ENCODE measurements at places on chromosomes 6 and 20.
A peak's percentile ranks its signal among the peaks of the same experiment; 100 is the strongest.

DNA sequence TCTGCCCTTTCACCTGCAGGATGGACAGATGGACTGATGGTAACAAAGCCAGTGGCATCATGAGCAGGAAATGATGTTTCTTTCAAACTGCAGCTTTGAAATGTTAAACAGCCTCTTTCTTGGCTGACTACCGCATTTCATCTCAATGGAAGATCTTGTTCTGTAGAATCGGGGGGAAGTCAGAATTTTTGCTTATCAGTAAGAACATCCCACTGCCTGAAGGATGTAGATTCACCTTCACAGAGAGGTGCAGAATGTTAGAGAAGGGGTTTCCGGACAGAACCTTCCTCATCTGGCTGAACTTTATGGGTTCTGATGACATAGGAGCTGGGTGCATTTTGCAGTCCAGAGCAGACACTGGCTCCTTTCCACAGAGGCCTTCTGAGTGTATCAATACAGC lies 32.7 kb downstream of the GGTLC1 start:
- no peak for DNase-seq

GRCh38 chr6:99871641-99872040 lies 122.4 kb downstream of the MCHR2 start:
- DNase-seq = peak; percentile 49

- no peak for DNase-seq
Measured at GRCh38 chr6:92763274-92763584, 656.1 kb downstream of the EPHA7 start.

- peak; percentile 92 for DNase-seq
Measured at GRCh38 chr6:131063028-131063763, at the start of gene EPB41L2. TSS of gene EPB41L2 (minus strand) at chr6:131063245. CDS start at chr6:130956485, 106,760 bp downstream.

DNA sequence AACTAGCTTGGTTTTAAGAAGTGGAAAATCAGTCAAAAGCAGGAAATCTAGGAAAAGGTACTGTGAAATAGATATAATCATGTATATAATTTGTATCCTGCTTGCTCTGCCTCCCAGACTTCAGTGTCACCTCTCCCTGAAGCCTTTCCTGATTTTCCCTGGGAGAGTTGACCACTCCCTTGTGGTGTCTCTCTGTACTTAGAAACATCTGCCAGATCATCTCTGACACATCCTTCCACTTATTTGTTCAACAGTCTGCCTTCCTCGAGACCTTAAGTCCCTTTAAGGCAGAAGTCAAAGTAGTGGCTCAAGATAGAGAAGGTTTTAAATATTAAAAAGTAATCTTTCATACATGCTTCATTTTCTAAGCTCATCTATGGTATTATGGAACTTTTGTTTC lies 236.5 kb downstream of the CDKAL1 start:
- peak; percentile 13 for DNase-seq

DNA sequence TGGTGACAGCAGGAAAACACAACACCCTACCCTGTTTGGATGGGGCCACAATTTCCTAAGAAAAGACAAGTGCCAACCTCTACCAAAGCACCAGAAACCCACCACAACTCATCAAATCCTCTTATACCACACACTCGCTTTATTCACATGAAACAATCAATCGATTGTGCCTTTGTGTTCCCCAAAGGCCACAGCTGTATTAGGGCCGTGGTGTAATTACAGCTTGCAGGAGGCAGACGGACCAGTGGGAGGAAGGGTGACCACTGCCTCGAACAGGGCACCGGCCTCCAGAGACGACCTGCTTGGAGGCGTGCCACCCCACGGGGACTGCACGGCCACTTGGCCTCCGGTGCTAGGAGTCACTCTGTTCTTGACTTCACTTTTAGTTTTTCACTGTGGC lies 264.1 kb downstream of the FOXC1 start:
- DNase-seq = no peak

DNA sequence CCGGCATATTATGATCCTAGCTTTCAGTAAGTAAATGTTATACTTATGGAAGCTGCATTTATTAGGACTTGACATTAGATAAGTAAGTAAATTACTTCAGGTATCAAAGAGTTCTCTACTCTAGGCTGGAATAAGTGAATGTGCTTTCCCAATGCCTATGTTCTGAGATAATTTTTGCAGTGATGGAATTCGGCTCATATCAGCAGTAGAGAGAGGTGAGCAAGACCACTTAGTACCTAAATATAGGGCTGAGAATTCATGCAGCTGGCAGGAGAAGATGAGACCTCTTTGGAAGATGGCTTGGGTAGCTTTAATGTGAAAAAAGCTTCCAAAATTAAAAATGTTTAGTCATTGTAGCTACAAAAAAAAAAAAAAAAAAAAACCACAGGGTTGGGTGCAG lies 13.3 kb upstream of the BEND3 start:
- peak; percentile 20 for DNase-seq

- peak; percentile 13 for DNase-seq
Measured at GRCh38 chr20:18504479-18505060, 3.2 kb upstream of the SEC23B start.

- DNase-seq = no peak
Measured at GRCh38 chr20:19524691-19525090, 233.4 kb upstream of the RIN2 start.

GRCh38 chr20:35497780-35498189 lies 31.7 kb downstream of the C20orf173 start:
- peak; percentile 19 for DNase-seq

- DNase-seq = peak; percentile 89
Measured at GRCh38 chr6:111604259-111605099, 1.2 kb downstream of the TRAF3IP2 start.

DNA sequence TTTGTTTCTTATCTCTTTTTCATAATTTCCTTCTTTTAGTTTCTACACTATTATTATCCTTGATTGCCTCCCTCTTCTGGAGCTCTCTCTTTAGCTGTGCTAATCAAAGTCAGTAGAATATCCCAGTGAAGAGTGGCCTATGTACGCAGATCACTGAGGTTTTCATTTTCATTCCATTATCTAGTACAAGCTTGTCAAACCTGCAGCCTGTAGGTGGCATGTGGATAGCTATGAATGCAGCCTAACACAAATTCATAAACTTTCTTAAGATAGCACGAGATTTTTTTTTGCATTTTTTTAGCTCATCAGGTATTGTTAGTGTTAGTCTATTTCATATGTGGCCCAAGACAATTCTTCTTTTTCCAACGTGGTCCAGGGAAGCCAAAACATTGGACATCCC lies 825.7 kb upstream of the MAP3K7 start:
- no peak for DNase-seq

DNA sequence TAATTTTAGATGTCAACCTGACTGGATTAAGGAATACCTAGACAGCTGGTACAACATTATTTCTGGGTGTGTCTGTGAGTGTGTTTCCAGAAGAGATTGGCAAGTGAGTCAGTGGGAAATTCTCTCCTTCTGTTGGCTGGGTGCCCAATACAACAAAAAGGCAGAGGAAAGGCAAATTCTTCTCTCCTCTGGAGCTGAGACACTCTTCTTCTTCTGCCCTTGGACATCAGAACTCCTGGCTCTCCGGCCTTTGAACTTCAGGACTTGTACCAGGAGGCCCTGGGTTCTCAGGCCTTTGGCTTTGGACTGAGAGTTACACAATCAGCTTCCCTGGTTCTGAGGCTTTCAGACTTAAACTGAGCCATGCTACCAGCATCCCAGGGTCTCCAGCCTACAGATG lies 7.8 kb upstream of the BTN3A1 start:
- peak; percentile 73 for DNase-seq

DNA sequence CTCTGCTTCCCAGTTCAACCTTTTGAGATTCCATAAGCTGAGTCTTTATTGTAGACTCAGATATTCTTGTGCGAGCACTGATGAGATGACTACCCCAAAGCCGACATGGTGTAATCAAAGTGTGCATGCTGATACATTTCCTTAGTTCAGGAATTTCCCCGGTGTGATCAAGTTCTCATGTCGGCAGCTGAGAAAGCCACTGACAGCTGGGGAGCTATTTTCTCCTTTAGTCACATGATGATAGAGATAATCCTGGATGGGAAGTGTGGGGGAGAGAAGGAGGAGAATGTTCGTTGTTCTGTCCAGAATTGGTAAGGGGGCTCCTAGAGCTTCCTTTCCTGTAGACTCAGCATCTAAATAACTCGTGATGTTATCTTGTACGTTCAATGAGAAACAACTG lies 7.7 kb upstream of the CAP2 start:
- DNase-seq = peak; percentile 59

DNA sequence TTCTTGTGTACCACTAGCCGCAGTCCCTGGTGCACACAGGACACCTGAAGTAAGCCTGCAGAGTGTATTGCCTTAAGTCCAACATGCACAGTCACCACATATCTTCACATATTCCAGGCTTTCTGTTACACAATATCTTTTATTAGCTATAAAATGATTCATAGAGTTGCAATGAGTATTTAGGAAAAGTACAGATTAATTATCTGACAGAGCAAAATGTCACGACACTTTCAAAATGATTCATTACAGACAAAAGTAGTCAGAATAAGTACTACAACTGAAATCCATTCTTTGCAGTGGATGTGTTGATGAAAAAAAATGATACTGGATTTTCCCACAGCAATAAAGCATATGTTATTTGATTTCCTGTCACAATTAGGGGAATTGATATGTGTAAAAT lies 199.5 kb upstream of the ASCC3 start:
- peak; percentile 78 for DNase-seq

- DNase-seq = peak; percentile 76
Measured at GRCh38 chr6:89360415-89360999, 8.0 kb upstream of the UBE2J1 start.

- DNase-seq = peak; percentile 89
Measured at GRCh38 chr6:106547601-106548453, 81.5 kb downstream of the RTN4IP1 start.

GRCh38 chr6:139931747-139932146 lies 557.3 kb upstream of the CITED2 start:
- no peak for DNase-seq

DNA sequence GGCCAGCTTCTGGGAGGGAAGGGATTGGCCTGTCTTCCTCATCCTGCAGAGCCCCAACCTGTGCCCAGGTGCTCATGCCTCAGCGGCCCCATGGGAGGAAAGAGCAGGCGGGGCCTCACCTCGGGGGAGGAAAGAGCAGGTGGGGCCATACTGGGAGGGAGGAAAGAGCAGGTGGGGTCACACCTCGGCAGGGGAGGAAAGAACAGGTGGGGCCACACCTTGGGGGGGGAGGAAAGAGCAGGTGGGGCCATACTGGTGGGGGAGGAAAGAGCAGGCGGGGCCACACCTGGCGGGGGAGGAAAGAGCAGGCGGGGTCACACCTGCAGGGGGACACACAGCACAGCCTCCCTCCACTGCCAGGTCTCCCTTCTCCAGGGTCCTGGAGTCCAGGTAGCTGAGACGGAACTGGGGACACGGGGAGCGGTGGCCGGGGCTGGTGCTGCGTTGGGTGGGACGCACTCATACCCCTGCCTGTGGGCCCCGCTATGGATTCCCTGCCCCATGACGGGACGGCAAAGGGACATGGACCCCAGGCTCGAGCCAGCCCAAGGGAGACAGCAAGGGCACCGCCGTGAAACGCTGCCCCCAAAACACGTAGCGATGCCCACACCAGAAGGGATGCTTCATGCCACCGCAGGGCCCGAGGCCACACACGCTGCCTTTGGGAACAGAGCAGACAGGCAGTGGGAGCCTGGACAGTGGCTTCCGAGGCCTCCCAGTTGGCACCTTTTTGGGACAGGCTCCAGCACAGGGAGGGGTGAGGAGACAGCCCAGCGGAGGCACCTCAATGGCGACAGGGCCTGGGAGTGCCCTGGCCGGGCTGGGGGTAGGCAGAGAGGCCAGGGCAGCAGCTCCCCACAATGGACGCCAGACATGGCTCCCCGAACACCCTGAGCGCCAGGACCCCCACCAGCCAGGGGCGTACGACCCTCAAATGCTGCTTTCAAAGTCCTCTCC lies 43.3 kb upstream of the CHRNA4 start:
- DNase-seq = no peak

GRCh38 chr6:50890579-50890978 lies 71.9 kb downstream of the TFAP2B start:
- no peak for DNase-seq

- no peak for DNase-seq
Measured at GRCh38 chr6:151813858-151814257, 6.4 kb downstream of the ESR1 start.

DNA sequence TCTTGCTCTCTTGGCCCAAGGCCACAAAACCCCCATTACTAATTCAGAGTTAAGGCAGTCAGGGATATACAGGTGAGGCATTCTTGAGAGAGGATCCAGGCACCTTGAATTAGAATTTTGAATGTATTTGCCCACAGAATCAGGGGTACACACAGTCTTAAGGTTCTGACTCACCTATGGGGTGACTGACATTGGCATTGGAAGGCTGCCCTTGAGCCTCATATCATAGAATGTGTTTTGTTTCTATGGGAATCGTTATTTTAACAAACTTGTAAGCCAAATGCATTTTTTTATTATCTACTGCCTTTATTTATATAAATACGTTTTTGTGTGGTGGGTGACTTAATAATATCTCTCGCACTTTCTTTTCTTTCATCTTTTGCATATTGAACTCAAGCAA lies 218.6 kb upstream of the CITED2 start:
- no peak for DNase-seq

DNA sequence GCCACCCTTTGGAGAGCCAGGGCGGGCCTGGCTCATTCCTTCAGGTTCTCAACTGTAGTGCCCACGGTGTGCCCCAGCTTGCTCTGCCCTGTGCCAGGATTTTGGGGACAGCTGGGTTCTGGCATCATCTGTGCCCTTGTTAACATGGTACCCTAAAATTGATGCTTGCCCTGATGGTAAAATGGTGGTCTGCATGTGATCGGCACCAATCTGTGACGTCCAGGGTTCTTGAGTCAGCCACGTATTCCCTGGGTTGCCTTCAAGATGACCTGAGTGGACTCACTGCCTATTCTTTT lies 31.2 kb upstream of the APCDD1L start:
- no peak for DNase-seq

DNA sequence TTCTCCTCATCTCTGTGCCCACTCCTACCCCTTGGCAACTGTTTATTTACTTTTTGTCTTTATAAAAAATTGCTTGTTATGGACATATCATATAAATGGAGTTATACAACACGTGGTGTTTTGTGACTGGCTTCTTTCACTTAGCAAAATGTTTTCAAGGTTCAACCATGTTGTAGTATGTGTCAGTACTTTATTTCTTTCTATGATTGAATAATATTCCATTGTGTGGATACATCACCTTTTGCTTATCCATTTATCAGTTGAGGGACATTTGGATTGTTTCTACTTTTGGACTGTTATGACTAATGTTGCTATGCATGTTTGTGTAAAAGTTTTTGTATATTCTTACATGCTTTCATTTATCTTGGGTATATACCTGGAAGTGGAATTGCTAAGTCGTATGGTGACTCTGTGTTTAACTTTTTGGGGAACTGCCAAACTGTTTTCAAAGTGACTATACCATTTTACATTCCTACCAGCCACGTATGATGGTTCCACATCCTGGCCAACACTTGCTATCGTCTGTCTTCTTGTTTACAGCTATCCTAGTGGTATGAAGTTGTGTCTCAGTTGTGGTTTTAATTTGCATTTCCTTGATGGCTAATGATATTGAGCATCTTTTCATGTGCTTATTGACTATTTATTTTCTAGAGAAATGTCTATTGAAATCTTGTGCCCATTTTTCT lies 84.4 kb downstream of the SLX4IP start:
- peak; percentile 67 for DNase-seq

DNA sequence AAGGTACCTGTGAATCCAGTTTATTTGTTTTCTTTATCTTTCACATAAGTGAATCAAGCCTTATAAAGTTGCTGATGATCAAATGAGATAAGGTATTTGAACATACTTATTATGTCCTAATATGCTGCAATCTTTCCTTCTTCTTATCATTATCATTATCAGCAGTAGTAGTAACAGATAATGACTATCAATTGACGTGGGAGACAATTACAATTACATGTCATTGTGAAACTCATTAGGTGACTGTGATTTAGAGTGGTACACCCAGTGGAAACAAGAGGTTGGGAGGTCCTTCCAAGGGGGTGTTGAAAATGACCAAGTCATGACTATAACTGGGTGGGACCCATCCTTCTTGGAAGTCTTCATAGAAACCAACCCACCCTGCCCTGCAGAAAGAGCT lies 2.8 kb downstream of the CLIC5 start:
- no peak for DNase-seq
